Activated gamma-delta T cell (primary cell): ENCODE measurements at places on chromosomes 16 and 17.

GRCh38 chr17:7417056-7417655, 3.0 kb upstream of the SPEM1 start:
- no peak for DNase-seq

DNA sequence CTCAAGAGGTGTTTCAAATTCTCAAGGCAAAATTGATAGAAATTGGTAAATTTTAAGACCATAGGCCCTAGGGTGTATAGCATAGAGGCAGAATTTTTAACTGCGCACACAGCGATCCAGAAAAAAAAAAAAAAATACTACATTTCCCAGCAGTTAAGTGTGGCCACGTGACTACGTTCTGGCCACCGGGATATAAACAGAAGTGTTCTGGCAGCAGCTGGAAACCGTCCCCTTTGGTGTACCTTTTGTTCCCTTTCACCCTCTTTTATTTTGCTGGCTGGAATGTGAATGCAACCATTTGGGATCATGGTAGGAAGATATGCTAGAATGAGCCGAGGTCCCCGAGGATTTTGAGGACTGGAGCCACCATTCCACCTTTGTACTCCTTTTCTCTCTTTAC, 52.7 kb upstream of the AKAP1 start:
- no peak for DNase-seq

DNA sequence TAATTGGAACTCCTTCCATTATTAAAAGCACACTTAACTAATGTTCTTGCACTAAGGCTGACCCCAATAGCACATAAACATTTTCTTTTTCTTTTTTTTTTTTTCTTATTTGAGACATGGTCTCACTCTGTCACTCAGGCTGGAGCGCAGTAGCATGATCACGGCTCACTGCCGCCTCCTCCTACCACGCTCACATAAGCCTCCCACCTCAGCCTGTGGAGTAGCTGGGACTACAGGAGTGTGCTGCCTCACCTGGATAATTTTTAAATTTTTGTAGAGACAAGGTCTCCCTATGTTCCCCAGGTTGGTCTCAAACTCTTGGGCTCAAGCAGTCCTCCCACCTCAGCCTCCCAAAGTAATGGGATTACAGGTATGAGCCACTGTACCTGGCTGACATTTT, 1.2 kb upstream of the ZNF652 start:
- no peak for DNase-seq

DNA sequence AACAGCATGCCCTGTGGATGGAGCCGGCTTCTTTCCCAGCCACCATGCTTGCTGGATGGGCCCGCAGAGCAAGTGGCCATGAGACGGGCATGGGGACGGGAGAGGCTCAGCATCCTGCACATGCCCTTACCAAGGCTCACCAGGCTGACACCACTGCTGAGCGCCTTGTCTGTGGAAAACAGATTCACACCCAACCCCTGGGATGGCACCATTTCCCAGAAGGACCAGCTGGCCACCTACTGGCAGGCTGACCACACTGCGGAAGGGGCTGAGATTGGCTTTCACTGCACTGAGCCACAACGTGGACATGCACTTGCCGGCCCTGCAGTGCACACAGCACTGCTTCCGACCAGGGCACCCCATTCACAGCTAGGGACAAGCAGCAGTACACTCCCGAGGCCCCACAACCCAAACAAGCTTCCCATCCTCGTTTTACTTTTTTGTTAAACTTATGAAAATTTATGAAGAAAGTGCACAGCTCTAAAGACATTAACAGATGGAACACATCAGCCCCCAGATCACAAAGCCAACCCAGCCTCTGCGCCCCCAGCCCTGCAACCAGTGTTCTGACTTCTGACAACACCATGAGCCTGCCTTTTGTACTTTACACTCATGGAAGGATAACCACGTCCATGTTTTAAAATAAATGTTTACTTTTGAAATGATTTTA, 13.9 kb upstream of the KRTAP17-1 start:
- no peak for DNase-seq

DNA sequence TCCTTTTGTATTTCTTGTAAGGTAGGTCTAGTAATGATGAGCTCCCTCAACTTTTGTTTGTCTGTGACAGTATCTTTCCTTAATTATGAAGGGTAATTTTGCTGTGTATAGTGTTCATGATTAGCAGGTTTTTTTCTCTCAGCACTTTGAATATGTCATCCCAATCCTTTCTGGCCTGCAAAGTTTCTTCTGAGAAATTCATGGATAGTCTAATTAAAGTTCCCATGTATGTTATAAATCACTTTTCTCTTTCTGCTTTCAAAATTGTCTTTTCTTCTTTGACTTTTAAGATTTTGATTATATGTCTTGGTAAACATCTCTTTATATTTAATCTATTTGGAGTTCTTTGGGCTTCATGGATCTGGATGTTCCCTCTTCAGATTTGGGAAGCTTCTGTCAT, 54.3 kb upstream of the ZKSCAN2 start:
- no peak for DNase-seq

DNA sequence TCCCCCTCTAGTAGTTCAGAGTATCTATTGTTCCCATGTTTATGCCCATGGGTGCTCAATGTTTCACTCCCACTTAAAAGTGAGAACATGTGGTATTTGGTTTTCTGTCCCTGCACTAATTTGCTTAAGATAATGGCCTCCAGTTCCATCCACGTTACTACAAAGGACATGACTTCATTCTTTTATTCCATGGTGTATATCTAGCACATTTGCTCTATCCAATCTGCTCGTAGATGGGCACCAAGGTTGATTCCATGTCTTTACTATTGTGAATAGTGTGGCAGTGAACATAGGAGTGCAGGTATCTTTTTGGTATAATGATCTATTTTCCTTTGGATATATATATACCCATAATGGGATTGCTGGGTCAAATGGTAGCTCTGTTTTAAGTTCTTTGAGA, 169.2 kb upstream of the TBX2 start:
- no peak for DNase-seq

- DNase-seq = no peak
Measured at GRCh38 chr16:47777220-47777619, 316.1 kb downstream of the PHKB start.

DNA sequence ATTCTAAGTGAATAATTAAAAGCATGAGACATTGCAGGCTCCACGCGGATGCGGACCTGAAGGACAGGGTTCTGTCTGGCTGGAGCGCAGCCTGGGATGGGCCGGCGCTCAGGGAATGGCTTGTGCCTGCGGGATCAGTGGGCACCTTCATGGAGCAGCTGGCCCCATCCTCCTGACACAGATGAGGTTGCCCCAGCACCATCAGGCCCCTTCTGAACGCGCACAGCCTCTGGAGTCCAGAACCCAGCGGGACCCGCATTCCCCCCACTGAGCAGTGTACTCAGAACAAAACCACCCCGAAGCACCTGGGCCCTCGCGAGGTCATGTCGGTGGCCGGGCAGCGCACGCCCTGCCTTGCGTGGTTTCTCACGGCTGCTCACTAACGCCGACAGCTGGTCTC, 70.5 kb upstream of the CHMP6 start:
- DNase-seq = no peak

DNA sequence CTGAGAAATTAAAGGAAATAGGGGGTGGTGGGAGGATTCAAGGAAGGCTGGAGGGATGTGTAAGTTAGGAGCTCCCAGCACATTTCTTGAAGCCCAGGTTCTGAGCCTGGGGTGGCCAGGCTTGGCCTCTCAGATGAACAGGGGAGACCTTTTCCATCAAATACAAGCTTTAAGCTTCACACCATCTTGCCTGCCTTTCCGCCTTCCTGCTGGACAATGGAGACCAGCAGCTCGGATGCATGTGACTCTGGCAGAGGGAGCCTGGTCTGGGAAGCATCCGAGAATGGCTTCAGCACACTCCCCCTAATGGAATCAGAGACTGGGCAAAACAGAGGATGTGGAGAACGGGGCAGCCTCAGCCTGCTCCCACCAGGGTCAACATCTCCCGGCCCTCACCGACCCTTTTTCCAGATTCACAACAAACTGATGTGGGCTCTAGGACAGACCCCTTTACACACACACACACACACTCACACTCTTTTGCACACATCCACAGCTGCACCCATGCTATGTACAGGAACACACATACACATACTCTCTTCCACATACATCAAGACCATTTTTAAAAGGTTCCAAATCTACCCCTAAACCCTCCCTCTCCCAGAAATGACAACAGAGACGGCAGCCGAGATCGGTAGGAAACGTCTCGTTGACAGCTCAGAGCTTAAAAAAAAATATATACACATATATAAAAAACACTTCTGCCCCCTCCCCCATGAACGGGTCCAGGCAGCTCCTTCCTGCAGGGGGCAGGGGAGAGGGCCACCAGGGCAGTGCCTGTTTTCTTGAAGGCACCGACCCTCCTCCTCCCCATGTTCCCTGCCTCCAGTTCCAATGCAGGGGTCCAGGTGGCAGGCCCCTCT, 6.5 kb upstream of the ATXN7L3 start:
- DNase-seq = no peak

DNA sequence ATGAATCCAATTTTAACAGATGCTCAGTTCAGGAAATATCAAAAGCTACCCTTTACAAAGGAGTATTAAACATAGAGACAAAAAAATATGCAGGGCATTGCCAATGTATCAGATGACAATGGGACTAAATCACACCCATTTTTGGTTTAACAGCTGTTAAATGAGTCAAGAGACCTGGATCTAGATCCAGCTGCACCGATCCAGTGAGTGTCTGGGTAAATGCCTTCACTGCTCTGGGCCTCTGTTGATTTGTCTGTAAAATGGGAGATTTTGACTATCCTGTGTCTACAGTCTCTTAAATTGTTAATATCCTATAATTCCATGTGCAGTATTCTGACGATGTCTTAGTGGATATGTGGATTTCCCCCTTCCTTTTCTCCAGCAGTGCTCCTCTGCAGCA, 16.4 kb downstream of the KRT23 start:
- no peak for DNase-seq

DNA sequence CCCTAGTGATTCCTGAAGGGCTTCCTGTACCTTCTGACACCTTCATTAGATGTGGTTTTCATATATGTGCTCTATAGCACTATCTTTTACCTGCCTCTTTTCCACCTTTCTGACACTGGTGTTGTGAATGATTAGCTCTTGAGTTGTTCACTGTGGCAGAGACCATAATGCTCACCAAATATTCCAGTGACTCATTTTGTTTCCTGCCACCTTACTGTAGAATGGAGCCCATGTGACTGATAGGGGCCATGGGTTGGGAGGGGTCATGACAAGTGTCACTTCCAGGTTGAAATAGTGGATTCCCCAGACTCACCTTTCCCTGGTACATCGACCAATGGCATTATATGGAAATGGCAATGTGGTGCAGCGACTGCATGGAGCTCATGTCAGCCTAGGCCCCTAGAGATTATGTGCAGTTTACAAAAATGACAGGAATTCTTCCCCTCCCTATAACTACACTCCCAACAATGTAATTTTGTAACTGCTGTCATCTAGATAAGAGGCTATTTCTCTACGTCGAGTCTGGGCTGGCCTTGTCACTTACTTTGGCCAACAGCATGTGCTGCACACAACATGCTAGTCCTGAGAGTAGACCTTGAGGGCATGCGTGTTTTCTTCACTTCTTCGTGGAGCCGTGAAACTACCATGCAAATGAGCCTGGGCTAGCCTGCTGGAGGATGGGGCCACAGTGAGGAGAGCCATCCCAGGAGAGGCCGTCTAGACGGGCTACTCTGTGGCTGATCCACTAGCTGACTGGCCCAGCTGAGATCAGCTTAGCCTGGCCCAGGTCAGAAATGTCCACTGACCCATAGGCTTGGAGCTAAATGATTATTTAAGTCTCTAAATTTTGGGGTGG, 409.5 kb downstream of the CA10 start:
- no peak for DNase-seq

GRCh38 chr17:71792966-71793365, 327.9 kb upstream of the SOX9 start:
- DNase-seq = no peak

DNA sequence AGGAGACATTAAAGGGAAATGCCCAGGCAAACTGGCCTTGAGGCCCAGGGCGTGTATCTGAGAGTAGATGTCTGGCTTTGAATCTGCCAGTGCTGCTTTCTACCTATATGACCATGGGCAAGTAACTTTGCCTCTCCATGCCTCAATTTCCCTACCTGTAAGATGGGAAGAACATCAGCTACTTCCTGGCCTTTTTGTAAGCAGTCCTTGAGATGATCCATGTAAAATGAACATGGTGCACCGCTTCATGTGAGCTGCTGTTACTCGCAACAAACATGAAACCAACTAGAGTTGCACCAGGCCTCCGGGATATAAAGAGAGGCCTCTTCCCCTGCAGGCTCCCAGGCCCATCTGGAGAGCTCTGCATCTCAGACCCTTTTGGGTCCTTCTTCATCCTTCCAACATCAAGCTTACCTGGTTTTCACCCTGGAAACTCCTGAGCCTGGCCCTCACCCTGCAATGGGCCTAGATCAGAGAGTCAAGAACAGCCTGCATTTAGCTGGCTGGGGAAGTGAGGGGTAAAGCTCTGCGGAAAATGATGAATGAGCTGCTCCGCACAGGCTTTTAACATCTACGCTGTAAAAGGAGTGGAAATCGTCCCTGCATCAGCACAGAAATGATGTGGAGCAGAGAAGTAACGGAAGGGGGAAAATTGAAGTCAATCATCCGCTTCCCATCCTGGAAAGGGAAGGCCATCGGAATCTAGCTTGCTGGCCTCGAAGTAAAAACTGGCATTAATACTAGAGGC, 2.3 kb upstream of the MYH11 start:
- DNase-seq = no peak

- no peak for DNase-seq
Measured at GRCh38 chr16:89061590-89062380, 31.9 kb upstream of the ACSF3 start.

DNA sequence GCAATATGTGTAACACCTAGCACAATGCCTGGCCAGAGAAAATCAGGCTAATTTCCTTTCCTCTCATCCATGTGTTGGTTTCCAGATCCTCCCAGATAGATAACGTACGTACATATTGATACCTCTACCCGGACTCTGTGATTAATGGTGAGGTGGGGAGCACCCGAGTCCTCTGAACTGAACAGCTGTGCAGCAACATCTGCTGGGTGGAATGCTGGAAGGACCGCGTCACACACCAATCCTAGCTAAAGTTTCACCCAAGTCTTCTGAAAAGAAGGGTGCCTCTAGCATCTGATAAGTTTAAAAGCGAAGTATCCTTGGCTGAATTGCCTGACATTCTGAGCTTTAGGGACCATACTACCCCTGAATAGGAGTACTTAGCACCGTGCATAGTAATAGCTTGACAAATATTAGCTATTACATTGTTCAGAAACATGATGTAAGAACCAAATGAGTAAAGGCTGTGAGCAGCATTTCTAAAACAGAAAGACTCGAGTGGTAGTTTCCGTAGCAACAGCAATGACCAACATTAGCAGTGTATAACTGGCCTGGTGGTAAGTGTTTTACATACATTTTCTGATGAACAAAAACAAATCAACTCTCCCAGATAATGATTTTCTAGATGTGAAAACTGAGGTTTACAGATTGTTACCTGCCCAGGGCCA, 91.4 kb downstream of the SYCE1L start:
- DNase-seq = no peak
